ENCODE measurements at places on chromosomes 7 and 10.

GRCh38 chr7:47601119-47601880, 19.4 kb upstream of the TNS3 start:
- no peak for DNase-seq

- no peak for DNase-seq
Observed at GRCh38 chr10:131041441-131041840, 270.1 kb downstream of the TCERG1L start.

DNA sequence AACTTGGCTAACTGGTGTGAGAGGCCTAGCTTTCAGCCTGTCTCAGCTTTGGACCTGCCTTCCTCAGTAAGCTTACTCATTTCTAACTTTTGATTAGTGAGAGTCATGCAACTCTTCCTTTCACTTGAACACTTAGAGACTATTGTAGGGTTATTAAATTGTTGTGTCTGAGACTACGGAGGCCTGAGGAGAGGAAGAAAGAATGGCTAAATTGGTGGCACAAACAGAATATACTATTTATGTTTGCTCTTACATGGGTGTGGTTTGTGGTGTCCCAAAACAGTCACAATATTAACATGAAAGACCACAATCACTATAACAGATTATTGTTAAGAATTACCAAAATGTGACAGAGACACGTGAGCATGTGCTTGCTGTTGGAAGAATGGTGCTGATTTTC, 82.1 kb downstream of the TRIM24 start:
- no peak for DNase-seq

DNA sequence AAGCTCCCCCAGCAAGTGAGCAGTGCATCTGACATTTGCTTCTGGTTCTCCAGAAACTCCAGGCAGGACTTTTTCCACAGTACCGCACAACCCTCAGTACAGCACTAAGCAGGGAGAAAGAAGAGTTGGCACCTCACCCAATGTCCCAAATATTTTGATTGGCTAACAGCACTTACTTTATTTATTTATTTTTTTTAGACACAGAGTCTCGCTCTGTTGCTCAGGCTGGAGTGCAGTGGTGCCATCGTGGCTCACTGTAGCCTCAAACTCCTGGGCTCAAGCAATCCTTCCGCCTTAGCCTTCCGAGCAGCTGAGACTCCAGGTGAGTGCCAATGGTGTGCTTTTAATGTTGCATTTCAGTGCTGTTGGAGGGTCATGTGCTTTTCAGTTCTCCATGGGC, 200.3 kb upstream of the ZMIZ1 start:
- DNase-seq: no peak

DNA sequence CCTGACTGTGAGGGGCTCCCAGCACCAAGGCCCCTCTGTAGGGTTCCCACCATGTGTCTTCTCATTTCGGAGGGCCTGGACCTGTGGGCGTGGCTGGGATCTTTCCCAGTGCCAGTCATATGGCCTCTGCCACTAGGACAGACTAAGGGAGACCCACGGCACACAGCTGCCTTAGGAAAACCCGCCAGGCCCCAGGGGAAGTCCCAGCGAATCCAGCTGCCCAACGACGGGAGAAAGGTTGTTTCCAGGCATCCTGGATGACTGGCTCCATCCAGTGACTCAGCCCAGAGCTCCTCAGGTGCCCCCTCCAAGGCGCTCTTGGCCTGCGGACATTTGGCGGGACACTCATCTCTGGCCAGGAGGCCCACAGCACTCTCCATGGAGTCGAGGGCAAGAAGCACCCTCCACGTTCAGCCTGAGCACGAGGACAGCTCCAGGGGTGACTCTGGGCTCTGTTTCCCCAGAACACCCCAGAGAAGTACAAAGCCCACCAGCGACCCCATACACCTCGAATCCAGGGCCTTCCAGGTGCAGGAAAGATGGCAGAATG, 39.9 kb downstream of the PWWP2B start:
- no peak for DNase-seq

- no peak for DNase-seq
Observed at GRCh38 chr7:112538726-112539255, 58.0 kb downstream of the LSMEM1 start.

GRCh38 chr7:130937830-130938229, 203.8 kb upstream of the KLF14 start:
- DNase-seq: no peak

DNA sequence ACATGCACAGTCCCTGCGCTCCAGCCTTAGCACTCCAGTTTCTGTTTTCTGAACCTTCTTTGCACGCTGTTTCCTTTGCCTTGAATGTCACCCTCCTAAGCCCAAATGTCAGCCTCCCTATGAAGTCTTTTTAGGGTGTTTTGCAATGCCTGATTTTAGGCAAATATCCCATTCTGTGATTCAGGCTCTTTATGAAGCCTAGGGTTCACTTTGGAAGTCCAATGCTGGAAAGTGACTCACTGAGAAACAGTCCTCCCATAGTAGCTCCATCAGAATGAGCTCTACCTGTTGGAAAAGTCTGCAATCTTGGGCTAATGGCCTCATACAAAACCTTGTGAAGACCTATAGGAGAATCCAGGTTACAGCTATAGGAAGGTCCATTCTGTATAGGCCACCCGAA, 5.3 kb downstream of the LAMB4 start:
- DNase-seq: no peak

DNA sequence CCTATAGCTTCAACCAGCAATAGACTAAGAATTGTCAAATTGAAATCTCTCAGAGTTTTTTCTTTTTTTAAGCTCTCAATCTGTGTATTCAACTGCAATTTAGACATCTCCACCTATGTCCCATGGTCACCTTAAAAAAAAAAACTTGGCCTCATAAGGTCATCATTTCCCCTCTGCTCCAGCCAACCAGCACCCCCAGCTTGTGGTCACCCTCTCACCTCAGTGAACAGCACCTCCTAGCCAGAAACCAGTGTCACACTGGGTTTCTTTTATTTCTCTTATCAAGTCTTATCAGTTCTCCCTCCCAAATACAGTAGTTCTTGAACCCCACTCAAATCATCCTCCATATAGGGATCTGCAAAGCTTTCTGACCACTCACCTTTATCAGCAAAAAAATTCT, 4.0 kb downstream of the ITGB1 start:
- DNase-seq: no peak

DNA sequence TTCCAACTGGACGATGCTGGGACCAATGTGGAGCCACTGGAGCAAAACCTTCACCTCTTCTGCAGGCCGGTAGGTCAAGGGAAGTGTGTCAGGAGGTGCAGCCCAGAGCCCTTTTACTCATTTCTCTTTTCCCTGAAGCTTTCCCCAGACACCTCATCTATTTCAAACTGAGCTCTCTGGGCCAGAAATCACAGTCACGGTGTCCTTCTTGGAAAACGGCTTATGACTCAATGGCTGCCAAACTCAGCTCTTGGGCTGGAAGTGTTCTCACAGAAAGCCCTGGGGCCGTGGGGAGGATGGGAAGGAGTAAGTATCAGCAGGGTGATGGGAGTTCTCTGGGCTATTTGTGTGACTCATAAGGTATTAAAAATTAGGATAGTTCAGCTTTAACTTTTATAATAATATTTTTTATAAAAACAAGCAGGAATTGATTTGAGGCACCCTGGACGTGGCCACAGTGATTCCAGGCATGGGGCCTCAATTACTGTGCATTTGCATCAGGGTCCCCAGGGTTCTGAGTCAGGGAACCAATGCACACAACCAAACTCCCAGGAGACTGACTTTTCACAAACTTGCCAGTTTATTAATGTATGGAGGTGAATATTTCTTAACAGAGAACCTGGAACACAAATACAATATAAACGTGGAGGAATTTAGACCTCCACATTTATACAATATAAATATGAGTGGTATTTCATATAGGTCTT, 187.4 kb upstream of the TMEM72 start:
- DNase-seq: no peak

GRCh38 chr7:105218215-105218614, 170.5 kb downstream of the SRPK2 start:
- DNase-seq: no peak

DNA sequence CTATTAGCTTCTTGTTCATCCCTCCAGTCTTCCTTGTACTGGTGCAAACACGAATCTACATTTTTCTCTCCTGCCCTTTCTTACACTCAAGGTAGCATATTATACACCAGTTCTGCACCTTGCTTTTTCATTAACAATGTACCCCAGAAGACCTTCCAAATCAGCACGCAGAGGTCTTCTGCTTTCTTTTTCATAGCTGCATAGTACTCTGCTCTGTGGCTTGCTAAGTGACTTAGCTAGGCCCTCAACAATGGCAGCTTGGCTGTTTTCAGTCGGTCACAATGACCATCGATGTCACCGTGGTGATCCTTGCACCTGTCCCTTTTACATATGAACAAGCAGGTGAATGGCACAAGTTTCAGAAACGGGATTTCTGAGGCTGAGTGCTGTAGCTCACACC, 5.1 kb upstream of the MAFK start:
- no peak for DNase-seq

DNA sequence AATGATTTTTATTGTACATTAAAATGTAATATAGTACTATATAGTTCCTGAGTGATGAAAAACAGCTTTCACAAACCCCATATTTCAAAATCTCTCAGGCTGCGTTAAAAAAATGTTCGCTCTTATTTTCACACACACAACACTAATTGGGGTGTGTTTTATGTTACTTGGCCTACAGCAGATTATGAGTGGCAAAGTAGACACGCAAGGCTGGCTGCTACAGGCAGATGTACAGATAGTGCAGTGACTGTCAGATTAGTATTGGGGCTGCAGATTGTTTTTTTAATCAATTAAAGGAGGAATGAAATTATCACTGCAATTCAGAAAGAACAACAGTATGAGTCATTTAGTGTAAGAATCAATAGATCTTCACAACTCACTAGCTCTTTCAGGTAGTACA, 65.2 kb upstream of the ICA1 start:
- no peak for DNase-seq

- DNase-seq: no peak
Observed at GRCh38 chr10:80988755-80989154, 451.1 kb downstream of the SH2D4B start.

DNA sequence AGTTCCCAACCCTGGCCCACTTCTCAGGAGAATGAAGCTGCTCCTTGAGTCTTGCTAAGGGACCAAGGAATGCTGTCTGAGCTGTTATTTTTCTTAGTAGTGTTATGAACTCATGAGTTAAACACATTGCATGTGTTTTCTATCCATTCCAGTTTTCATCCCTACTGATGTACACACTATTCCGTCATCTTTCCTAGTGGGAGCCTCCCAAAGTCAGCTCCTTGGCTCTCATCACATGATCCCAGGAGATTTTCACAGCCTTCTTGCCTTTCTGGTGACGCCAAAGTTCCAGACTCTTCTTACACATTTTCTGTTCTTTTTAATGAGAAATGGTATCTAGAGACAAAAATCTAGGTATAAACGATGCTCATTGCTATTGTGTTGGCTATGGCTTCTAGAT, 8.4 kb upstream of the C10orf71 start:
- no peak for DNase-seq

DNA sequence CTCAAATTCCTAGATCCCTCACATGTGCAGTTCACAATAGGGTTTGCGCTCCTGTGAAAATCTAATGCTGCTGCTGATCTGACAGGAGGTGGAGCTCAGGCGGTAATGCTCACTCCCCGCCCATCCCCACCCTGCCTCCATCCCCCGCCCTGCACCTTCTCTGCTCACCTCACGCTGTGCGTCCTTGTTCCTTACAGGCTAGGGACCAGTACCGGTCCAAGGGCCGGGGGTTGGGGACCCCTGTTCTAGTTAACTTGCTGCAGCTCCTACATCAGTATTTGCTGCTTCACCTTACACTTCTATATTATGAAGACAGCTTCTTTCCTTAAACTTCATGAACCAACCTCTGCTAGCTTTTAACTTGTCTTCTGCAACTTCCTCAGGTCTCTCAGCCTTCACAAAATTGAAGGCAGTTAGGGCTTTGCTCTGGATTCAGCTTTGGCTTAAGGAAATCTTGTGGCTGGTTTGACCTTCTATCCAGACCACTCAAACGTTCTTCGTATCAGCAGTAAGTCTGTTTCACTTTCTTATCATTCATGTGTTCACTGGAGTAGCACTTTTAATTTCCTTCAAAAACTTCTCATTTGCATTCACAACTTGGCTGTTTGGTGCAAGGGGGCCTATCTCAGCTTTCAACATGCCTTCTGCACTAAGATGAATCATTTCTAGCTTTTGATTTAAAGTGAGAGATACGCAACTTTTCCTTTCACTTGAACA, 1.7 kb upstream of the TNKS2 start:
- peak; percentile 44 for DNase-seq

GRCh38 chr10:63915240-63915639, 394.0 kb downstream of the REEP3 start:
- no peak for DNase-seq

DNA sequence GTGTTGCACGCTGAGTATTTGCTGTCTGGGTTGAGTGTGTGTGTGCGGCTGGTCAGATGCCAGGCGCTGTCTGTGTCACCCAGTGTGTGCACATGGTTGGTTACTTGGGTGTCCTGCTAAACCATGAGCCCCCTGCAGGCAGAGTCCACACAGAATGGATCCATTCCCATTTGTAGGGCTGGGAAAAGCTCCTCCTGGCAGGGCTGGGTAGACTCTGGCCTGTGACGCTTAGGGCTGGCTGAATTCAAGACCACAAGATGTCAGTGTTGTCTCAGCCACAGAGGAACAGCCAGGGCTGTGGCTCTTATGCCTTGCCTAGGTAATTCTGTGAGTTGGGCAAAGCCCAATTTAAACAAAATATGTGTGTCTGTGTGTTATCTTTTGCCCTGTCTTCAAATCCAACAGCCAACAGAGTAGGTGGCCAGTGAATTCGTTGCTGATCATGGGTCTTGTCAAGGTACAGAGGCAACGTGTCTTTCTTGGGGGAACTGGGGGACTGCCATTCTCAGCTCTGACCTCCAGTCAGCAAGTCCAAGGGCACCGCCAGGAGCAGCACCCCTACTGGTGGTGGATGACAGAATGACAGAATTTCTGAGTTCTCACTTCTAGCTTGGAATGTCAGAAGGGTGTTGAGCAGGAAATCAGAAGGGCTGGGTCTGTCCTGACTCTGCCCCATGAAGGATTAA, 285.1 kb downstream of the CCSER2 start:
- DNase-seq: no peak

GRCh38 chr7:100152937-100153666, 4.4 kb downstream of the LAMTOR4 start:
- DNase-seq: no peak

- DNase-seq: no peak
Observed at GRCh38 chr10:78707745-78708144, 361.0 kb upstream of the ZMIZ1 start.

GRCh38 chr7:132458729-132459128, 117.5 kb downstream of the PLXNA4 start:
- DNase-seq: no peak

DNA sequence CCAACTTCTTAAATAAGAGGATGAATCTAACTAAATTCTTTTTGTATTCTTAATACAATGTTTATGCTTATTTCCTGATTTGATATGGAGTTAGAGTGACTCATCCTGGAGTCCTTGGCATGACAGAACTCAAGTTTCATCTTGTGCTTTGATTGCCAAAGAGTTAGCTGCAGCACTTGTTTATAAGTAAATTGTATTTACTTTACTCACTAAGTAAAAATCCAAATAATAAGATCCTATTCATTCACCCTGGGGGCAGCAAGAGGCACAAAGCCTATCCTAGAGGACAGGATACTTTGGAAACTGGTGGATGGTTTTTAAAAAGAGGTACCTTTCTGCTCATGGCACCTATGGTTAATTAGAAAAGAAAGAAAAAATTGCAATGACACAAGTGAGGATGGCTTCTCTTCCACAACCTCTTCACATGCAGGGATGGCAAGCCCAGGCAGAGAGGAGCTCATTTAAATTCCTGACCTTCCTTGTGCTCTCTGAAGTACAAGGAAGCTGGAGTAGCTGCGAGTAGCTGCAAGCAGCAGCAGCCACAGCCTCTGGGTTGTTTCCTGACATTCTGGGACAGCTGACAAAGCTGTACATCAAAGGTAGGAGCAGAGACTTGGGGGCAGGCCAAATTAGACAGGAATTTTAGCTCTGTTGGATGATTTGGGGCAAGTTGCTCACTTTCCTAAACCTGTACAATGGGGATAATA, 28.5 kb upstream of the CROT start:
- no peak for DNase-seq
